ENCODE measurements at places on chromosomes 5 and 9.

DNA sequence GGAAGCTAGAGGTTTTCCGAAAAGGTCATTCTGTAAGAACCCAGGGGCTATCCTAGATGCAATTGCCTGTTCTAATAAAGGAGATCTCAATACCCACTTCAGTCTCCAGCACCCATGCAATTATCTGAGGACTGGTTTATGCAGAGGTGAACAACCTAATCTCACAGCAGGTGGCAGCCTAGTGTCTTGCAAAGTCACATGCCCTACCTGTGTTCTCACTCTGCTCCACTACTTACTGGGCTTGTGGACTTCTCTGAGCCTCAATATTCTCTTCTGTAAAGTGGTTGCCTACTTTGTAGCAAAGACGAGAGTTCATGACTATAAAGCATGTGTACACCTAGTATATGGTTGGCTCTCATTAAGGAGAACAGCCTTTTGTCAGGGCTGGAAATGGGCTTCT, 21.0 kb upstream of the ALDH1B1 start:
- peak; percentile 20 for DNase-seq

GRCh38 chr5:142803428-142804125, 33.4 kb downstream of the ARHGAP26 start:
- DNase-seq = peak; percentile 23

GRCh38 chr5:120872297-120872696, 408.2 kb downstream of the PRR16 start:
- DNase-seq = no peak

- DNase-seq = peak; percentile 13
Observed at GRCh38 chr9:132381966-132382541, 24.6 kb downstream of the TTF1 start.

DNA sequence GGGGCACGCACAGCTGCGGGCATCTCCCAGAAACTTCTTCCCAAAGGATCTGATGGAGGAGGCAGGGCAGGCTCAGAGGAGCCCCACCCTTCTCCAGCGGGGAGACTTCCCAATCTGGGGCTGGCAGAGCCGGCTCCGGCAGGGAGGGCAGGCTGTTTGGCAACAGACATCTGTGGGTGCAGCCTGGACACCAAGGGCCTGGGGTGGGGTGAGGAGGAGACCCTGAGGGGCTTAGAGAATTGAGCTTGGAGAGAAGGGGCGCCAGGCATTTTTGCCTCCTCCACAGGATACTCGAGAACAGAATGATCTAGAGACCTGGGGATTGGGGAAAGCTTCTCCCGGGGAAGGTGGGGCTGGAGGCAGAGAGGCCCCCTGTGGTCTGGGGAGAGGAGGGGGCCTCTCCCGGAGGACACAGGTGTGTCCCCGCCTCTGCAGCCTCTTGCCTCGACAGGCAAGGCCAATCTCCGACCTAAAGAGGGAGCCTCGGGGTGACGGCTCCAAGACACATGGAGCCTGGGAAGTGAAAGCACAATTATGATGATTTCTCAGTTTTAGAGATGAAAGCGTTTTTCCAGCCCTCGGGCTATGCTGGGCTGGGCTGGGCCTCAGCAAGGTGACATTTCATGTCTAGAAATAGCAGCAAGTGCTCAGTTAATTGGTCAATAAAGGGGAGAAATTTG, 8.4 kb downstream of the LHX3 start:
- no peak for DNase-seq

- no peak for DNase-seq
Observed at GRCh38 chr5:107969847-107970246, 299.1 kb upstream of the EFNA5 start.

DNA sequence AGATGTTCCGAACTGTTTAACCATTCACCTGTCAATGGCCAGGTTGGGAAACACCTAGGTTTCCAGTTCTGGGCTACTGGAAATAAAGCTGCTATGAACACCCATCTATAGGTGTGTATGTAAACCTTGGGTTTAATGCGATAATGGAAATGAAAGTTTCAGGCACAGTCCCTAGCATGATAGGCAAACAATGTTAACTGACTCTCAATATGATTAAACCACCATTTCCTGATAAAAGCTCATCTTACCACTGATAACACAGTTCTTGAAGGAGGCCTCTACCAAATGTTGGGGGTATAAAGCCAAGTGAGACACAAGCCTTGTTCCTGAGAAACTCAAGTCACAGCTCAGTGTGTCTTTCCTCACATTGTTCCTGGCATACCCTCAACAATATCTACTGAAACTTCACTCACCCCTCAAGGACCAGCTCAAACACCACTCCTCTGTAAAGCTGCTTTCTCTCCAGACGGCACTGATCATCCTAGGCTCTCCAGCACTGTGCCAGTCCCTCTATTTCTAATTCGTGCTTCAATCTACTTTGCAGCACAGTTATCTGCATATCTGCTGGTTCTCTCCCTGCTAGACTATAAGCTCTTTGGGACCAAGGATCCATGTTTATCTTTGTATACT, 15.8 kb downstream of the RAB14 start:
- DNase-seq = peak; percentile 25

- DNase-seq = no peak
Observed at GRCh38 chr9:19224563-19224962, 5.9 kb upstream of the DENND4C start.

Measured in CD4-positive, alpha-beta T cell treated with Interleukin-4 for 1 hour (primary cell).